Foreskin keratinocyte (primary cell): ENCODE measurements at places on chromosomes 4 and X. TPM values are rescaled to one million over a fixed set of nuclear protein-coding genes. Genes with fewer than 3 reads are reported as not detected.

GRCh38 chr4:173370130-173370476 is 651 bp upstream of the SAP30 start:
- DNase-seq: no peak

- no peak for DNase-seq
Observed at GRCh38 chrX:54042609-54043021, 1.7 kb downstream of the PHF8 start.

GRCh38 chr4:89158884-89159503 is 47.7 kb downstream of the TIGD2 start:
- DNase-seq: no peak

Gene GABRE
- polyA plus RNA-seq: 3.9 and 4.4 TPM in 2 replicates

Gene EDA
- 0.54 and 0.63 TPM in 2 replicates for polyA plus RNA-seq

DNA sequence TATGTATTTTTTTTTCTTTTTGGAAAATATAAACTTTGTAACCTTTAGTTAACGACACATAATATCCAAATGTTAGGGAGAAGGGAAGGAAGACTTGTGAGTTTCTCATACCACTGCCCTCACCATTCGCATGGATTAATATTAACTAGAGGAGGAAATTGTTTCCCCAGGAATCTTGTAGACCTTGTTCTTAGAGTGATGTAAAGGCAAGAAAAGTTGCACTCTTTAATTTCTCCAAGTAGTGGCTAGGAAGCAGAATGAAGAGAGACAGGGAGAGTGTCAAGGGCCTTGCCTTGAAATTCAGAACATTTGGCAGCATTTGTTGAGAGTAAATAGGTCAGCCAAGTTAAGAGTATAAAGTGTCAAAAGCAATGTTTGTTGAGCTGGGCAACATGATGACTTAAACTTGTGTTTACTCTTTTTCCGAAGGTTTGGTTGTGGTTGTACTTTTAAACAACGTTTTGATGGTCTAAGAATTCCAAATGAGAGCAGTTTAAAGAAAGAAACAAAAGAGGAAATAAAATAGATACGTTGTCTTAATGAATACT is 105.7 kb downstream of the TENM3 start:
- no peak for DNase-seq

DNA sequence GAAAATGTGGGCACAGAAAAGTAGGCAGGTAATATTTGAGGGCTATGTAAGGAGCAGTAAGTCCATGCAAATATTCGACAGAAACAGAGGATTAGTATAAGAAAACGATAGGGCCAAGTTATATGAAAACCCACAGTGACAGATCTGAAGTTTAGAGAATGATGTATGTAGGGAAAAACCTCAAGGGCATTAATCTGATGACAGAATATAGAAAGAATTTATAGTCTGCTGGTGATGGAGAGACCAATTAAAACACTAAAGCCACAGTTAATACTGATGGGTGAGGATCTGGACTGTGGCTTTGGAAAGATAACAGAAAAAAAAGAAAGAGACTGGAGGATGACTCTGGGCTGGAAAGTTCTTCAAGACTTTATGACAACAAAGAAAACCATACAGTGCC is 169.7 kb downstream of the PALLD start:
- DNase-seq: no peak

Gene MAGIX
- polyA plus RNA-seq: 2.0 and 2.6 TPM in 2 replicates

DNA sequence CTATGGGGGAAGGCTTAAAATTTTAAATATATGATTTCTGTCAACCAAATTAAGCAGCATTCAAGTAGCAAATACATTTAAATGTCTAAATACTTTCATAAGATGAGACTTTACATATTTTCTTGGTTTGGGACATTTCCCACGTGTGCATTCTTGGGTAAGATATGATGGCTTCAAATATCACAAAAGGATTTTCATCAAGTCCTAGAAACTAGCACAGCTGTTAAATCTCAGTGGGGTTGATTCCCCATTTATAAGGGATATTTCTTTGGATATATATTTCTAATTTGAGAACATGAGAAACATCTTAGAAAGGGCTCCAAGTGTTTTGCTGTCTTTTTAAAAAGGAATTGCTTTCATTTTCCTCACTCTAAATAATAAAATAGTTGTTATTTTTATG is 90.2 kb downstream of the P2RY10 start:
- DNase-seq: no peak

- DNase-seq: no peak
Observed at GRCh38 chr4:121913667-121914066, 38.2 kb downstream of the TRPC3 start.

- DNase-seq: no peak
Observed at GRCh38 chr4:38914854-38915253, 47.2 kb downstream of the FAM114A1 start.

Gene XAGE5
- polyA plus RNA-seq: not detected in 2 replicates

Gene EPGN
- 5.1 and 10.7 TPM in 2 replicates for polyA plus RNA-seq

DNA sequence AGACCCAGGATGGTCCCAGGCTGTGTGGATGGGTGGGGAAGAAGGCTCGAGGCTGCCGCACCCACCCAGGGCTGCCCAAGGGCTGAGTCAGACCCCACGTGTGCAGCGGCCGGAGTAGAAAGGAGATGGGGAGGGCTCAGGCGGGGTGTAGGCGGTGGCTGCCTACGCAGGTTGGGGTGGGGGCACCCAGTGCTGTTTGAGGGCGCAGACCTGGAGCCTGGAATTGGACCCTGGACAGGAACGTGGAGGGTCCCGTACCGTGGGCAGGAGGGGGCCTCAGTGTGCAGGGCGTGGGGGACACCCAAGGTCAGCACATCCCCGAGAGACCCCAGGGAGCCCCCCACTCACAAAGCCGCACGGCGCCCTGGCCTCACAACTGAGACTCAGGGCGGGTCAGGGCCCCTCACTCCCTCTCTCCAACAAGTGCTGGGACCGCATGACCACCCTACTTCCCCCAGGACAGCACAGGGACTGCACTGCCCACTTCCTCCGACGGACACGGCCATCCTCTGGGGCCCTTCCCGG is 79.9 kb downstream of the FAM53A start:
- peak; percentile 14 for DNase-seq

DNA sequence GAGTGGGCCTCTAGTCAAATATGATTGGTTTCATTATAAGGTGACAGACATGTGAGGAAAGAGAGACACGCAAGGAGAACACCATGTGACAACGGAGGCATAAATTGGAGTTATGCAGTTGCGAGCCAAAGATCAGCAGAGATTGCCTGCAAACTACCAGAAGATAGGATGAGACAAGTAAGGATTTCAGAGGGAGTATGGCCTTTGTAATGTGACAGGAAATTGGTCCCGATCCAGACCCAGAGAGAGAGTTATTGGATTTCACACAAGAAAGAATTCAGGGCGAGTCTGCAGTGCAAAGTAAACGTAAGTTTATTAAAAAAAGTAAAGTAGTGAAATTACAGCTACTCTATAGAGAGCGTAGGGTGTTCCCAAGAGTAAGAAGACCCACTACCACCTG is 35.7 kb upstream of the NDST4 start:
- DNase-seq: no peak

Gene SLC10A6
- 1.2 and 1.9 TPM in 2 replicates for polyA plus RNA-seq

Gene MAGEC3
- not detected in 2 replicates for polyA plus RNA-seq

- DNase-seq: peak; percentile 73
Observed at GRCh38 chr4:112817933-112818593, 181.1 kb downstream of the LARP7 start.

DNA sequence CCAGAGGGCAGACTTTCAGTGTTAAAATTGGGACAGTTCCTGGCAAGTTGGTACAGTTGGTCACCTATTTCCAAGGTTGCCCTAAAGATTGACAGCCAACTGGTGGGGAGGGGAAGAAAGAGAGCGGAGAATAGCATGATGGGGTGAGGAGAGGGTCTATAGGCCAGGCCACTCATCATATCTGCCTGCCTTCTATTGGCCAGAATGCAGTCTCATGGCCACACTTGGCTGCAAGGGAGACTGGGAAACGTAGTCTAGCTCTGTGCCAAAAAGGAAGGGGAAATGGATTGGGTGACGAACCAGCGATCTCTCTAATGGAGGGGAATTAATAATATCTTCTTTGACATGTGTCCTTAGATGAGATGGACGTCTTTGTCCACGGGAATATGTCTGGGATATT is 197.4 kb upstream of the ATP6AP2 start:
- DNase-seq: no peak

DNA sequence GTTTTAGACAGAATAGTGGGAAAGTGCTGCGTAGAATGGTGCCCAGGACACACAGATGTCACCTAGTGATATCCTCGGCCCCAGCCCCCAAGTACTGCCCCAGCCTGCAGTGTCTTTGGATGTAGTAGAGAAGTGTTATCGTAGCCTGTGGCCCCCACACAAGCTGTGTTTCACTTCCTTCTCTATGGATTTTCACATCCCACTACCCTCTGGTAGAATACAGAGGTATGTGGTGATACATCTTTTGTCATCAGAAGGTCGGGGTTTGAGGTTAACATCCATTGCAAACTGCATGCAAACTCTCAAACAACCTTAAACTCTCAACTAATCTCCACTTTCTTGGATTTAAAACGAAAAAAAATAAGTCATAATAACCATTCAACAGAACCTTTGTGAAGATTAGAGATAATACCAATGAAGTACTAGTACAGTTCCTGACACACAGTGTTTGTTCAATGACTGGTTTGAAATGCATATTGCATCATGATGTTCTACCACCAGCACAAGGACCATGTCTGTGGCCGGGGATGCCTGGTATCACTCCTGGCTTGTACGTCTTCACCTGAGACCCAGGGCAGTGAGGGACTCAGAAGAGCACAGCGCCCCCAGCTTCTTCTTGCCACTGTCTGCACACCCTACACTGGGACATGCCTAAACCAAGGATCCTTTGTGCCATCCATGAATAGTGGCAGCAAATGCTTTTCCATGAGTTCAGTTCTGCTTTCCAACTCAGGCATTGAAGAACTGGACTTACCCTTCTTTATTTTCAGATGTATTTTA is 267.3 kb downstream of the DCTD start:
- DNase-seq: no peak

DNA sequence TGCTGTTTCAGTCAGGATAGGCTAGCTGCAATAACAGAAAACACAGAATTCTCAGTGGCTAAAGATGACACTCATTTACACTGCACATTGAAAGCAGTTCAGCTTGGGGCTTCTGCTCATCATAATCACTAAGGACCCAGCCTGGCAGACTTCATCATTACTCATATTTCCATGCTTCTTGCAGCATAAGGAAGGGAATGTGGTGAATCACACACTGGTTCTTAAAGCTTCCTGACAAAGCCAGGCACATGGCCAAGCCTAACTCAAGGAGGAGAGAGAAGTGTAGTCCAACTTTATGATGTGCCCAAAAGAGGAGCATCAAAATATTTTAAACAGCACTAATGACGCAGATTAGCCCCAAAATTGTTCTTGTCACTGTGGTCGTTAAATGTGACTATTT is 186.5 kb downstream of the BANK1 start:
- DNase-seq: peak; percentile 90

GRCh38 chr4:54185044-54185780 is 43.9 kb upstream of the PDGFRA start:
- no peak for DNase-seq

Gene HSFX2
- 0.12 and 0.54 TPM in 2 replicates for polyA plus RNA-seq

GRCh38 chr4:120447774-120448173 is 381.1 kb upstream of the MAD2L1 start:
- no peak for DNase-seq

Gene GAGE12F
- not detected in 2 replicates for polyA plus RNA-seq

- peak; percentile 86 for DNase-seq
Observed at GRCh38 chrX:149819371-149819770, 37.6 kb downstream of the MAGEA9 start.

GRCh38 chr4:94414907-94415306 is 36.8 kb upstream of the PDLIM5 start:
- no peak for DNase-seq

DNA sequence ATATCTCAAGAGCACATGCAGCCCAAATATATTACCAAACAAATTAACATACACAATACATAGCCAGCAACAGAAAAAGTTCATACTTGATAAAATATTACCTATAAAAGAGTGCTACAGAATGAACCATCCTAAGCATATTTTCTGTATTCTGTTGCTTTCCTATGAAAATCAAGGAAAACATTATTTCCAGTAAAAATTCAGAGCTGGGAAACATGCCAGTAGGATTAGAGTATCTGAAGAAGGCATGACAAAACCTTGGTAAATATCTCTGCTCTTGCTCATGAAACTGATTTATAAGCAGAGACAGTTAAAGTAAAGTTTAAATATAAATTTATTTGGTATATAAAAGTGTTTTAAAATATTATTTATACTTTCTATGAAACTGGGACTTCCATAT is 599.7 kb downstream of the ARAP2 start:
- DNase-seq: no peak

- no peak for DNase-seq
Observed at GRCh38 chr4:25859429-25860148, 3.2 kb downstream of the SEL1L3 start.

- no peak for DNase-seq
Observed at GRCh38 chr4:168560184-168561180, 63.6 kb downstream of the PALLD start.

DNA sequence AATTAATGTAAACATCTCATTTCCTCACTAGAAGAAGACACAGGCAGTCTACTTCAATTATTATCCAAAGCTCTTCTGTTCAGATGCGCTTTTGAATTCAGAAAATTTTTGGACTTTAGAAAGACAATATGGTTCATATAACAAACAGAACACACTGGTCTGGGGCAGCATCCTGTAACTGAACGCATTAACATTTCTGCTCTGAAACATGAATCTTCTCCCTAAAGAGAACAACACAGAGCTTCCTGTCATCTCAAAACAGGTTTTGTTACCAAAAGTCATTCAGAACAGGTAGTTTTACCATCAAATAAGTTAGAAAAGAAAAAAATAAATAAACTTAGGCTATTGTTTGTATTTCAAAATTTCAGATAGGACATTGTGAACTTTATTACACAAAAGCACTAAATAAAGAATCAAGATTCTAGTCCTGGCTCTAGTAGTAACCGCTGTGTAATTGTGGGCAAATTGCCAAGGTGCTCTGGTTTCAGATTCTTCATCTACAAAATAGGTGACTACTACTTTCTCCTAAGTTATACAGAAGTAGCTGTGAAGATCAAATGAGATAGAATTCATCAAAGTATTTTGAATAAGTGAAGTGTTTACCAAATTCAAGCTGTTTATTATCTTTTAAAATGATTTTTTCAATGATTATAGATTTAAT is 252.3 kb upstream of the RASGEF1B start:
- no peak for DNase-seq

DNA sequence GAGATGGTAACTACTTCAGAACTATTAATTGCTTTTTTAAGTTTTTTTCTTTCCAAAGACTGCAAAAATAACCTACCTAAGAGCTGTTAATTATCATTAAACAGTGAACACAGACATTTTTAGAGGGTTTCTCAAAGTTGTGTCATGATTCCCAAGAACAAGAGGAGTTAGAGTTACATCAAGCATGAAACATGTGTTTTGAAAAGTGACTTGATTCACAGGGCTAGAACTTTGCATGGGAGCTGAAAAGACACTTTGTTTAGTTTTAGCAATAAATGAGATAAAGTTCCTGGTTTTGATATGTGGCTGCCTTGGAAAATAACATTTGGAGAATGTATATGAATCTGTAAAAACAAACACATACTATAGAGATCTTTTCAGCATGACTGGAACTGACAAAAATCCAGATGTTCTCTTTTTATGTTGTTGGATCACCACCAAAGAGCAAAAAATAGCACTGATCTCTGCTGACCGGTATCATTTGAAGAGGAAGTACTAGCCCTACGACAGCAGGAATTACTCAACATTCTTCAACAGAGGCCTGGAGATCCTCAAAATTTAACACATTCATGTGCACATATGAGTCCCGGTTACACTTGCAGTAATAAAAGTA is 173.0 kb upstream of the PCDH18 start:
- DNase-seq: peak; percentile 28

- DNase-seq: peak; percentile 85
Observed at GRCh38 chr4:14850455-14851097, 151.7 kb upstream of the CPEB2 start.
